ENCODE measurements at places on chromosomes 2 and 18.
A peak's percentile ranks its signal among the peaks of the same experiment; 100 is the strongest.

- no peak for DNase-seq
Measured at GRCh38 chr18:30271716-30272115, 770.8 kb downstream of the DSC3 start.

GRCh38 chr18:45444040-45444439 lies 171.2 kb upstream of the SLC14A2 start:
- DNase-seq, result no peak

DNA sequence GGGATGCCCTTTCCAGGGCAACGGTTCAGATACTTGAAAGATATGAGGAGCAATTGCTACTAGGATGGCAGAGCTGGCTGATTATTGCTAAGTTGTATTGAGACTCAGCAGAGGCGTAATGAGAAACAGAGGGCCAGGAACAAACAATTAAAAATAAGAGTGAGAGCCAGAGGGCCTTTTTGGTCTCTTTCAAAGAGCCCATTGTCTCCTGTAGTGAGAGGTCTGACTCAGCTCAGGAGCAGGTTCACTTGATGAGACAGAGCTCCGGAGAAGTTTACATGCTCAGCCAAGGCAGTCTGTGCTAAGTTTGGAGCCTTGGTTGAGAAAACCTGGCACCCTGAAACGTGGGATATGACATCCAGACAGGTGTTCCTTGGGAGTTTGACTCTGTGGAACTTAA lies 303.9 kb upstream of the DLGAP1 start:
- DNase-seq, result no peak

DNA sequence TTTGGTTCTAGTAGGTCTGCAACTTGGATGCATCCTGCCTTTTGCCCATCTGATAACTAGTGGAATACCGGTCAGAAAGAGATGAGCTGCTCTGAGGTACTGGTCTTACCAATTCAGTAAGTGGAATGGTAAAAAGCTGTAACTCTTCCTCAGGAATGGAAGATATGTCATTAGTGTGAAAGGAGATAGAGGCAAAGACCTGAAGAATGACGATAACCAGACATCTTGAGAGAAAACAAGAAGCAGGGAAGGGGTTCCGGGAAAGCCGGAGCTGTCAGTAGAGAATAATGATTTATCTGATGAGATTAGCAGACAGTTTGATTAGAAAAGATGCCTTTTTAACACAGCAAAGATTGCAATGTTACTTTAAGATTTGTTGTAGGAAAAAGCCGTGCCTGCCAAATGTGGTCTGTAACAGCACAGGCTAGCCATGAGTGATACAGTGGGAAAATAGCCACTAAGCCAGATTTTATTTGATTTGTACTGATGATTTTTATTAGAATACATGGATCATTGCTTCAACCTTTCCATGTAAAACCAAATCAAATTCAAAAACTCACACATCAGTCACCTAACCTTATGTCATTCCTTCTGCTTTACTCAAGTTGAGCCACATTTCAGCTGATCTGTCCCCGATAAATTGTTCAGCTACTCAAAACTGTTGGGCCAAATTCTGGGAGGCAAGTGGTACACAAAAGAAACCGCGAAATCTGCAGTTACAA lies 110.0 kb downstream of the TCF4 start:
- peak; percentile 33 for DNase-seq

- no peak for DNase-seq
Measured at GRCh38 chr2:212712466-212712865, 173.9 kb upstream of the ERBB4 start.

- no peak for DNase-seq
Measured at GRCh38 chr2:215425021-215425782, 10.7 kb downstream of the FN1 start.
